ENCODE measurements at places on chromosomes 13 and 19.

- DNase-seq: peak; percentile 18
Measured at GRCh38 chr19:13962699-13963602, 10.6 kb downstream of the DCAF15 start.

DNA sequence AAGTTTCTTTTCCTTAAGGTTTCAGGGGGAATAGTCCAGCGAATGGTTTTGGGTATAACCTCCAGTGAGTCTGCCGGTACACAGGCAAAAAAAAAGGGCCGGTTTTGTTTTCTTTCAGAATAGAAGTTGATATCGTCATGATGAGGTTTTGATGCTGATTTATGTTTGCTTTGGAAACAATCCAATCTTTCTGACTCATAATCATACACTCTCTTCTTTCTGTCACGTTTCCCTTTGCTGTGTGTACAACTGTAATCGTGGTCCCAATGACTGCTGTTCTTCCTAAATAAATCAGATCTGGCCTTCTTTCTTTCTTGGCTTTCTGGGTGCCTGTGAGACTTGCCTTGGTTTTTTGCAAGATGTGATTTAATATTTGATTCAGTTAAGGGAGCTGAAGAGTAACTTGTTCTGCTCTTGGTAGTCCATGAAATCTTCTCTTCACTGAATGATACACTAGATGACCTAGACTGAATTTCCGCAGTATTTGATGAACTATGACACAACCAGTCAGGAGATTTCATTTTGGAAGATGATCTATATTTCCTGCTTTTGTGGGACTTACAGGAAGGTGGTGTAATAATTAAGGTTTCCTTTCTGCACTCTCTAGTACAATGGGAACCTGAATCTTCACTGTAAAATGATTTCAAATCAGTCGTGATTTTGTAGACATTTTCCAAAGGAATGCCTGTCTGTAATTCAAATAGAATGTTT lies 34.9 kb upstream of the METTL21C start:
- DNase-seq: no peak

DNA sequence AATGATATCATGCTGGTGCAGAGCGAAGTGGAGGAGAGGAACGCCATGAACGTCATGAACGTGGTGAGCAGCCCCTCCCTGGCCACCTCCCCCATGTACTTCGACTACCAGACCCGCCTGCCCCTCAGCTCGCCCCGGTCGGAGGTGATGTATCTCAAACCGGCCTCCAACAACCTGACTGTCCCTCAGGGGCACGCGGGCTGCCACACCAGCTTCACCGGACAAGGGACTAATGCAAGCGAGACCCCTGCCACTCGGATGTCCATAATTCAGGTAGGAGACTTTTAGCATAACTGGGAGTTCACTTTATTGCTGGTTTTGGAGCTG lies 3.3 kb downstream of the PCDH17 start:
- no peak for DNase-seq

DNA sequence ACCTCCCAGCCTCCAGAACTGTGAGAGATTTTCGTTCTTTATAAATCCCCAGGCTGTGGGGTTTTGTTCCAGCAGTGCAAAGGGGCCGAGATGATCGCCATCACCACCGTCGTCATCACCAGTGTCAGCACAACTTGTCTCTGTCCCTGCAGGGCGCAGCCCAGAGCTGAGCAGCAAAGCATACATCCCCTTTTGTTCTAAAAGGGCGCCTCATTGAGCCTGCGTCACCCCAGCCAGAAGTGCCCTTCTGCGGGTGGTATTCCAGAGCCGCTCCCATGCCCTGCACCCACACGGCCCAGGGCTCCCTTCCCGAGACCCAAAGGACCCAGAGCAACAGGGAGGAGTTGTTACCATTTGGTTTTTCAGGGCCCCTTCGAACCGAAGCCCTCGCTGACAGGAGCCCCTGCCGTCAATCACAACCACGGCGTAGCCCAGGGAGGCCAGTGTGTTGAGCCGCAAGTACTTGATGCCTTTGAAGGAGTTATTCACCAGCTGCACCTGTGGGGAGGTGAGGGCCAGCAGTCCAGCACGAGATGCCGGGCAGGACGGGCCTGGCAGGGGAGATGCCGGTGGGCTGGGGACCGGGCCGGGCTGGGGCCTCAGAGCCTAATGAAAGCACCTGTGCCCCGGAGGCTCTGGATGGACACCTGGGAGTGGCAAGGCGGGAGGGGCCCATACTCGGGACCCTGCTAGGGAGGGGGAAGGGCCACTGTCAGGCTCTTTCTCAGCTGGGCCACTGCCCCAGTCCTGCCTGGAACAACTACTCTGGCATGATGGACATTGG lies 14.4 kb upstream of the MYDGF start:
- no peak for DNase-seq

DNA sequence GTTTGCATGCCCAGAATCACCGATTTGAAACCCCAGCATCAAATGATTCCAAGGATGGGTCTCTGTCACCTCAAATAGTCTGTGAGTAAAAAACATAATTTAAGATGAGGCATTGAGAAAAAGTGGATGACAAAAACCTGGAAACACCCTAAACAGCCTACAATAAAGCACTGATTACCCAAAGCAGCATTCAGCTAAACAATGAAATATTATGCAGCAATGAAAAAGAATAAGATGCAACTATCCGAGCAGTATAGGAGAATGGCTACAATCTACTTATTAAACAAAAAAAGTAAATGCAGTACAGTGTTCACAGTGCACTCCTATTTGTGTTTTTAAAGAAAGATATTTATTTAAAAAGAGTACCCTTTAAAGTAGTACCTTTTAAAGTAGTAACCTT lies 7.7 kb upstream of the RFX2 start:
- no peak for DNase-seq

DNA sequence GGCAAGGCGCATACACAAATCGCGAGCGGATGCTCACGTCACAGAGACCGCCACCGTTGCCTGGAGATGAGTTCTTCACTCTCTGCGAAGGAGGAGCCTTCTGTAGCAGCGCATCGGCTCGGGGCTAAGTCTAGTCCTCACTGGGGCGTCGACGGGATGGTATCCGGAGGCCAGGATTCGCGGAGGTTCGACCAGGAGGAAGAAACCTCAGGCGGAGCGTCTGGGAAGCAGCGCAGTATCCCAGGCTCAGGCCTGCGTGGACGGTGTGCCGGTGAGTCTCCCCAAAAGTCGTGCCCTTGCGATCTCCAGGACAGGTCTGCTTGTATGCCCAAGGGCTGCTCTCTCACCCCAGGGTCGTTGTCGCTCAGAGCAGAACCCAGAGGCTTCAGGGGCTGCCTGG lies 40.4 kb downstream of the ZNF146 start:
- no peak for DNase-seq

DNA sequence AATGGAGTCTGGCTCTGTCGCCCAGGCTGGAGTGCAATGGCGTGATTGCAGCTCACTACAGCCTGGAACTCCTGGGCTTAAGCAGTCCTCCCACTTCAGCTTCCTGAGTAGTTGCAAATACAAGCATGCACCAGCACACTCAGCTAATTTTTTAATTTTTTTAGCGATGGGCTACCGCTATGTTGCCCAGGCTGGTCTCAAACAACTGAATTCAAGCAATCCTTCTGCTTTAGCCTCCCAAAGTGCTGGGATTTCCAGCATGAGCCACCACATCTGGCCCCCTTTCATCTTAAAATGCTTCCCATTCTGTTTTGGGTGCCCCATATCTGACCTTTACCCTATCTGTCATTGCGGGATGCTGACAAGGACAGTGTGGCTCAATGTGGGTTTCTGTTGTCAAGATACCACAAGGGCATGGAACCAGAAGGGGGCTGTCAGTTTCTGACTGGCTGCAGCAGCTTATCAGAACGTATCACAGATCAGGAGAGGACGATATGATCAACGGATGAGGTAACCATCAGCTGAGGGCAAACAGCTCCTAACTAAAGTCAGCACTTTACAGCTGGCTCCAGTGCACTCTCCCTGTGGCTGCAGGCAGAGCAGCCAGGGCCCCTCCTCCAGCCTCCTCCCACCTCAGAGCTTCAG lies 32.4 kb downstream of the GPR42 start:
- no peak for DNase-seq

DNA sequence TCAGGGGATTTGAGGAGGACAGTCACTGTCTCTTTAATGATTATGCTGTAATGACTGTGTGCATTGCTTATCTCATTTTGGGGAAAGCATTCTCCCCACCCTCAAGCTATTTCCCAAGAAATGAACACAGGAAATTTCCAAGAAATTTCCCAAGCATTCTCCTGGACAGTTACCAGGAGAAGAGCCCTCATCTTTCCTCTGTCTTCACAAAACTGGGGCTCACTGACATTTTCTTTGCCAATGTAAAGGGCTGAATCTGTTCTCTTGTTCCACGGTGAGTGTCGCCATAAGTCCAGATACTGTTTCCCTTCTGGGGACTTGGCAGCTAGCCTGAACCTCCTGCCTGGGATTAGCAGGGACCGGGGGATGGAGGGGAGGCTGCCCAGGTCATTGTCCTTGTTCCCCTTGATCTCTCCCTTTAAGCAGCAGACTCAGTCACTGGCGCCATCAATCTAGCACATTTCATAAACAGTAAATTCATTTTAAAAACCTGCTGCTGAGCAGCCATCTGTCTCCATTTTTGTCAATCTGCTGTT lies 172.8 kb downstream of the DNAJC15 start:
- no peak for DNase-seq

- no peak for DNase-seq
Measured at GRCh38 chr19:49801401-49801888, 11.6 kb downstream of the FUZ start.

GRCh38 chr19:29940971-29941585 lies 961 bp upstream of the URI1 start:
- no peak for DNase-seq

DNA sequence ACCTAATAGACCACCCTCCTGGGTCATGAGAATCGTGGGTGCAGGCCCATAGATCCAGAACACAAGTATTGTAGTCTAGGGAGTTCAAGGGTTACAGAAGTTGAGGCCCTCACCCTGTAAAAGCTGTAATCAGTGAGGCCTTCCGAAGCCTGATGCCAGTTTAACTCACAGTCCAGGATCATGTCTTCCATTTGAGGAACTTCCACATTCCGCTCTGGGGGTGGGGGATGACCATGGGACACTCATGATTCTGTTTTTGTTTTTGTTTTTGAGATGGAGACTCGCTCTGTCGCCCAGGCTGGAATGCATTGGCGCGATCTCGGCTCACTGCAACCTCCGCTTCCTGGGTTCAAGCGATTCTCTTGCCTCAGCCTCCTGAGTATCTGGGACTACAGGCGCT lies 1.7 kb upstream of the RASIP1 start:
- no peak for DNase-seq

DNA sequence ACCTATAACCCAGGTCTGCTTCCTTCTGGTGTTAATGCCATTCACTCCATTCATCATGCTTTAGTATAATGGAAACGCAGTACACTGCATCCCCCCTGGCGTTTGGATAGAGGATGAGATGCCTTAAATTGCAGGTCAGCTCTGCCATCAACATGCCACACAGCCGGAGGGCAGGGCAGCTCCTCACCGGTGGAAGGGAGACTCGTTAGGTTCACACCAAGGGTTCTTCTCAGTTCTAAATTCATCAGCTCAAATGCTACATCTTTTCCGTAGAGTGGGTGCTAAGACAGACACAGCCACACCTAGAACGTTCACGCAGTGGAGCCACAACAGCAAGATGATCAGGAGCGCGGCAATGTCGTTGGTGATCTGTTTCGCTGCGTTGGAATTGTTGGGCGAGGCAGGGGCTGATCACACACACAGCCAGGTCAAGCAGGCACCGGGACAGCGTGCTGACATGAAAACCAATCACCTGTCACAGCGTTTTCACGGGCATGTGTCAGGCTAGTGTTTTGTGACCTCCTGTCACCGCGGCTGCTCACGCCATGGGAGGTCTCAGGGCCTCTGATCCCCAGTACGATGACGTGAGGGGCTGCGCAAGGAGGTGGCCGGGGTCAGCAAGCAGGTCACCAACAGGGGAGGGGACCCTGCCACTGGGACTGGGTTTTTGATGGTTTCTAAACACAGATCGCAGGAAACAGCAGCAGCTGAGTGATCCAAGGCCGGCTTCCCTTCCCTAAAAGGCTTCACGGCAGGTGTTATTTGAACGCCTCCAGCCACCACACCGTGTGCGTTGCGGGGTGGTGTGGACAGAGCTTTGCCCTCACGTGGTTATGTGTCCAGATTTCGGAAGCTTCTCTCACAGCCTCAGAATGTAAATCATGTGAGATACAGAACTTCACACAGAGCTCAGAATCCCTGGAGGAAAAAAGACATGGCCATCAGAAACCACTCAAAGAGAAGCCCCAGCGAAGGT lies 94.3 kb upstream of the IRS2 start:
- DNase-seq: no peak

- DNase-seq: no peak
Measured at GRCh38 chr13:98308086-98308911, 131.2 kb upstream of the RNF113B start.

- no peak for DNase-seq
Measured at GRCh38 chr13:40155201-40155600, 499.7 kb downstream of the COG6 start.

DNA sequence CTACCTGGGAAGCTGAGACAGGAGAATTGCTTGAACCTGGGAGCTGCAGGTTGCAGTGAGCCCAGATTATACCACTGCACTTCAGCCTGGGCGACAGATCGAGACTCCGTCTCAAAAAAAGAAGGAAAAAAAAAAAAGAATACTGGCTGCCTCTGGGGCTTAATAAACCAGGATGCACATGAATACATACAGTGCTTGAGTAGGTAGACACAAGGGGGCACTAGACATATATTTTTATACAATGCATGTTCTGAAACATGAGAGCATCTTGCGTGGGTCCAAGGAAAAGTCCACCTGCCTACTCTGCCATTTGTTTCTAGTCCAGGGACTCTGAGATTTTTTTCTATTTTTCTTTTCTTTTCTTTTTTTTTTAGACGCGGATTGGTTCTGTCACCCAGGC lies 31.2 kb downstream of the KEAP1 start:
- DNase-seq: no peak

GRCh38 chr19:30317403-30317802 lies 54.8 kb upstream of the ZNF536 start:
- no peak for DNase-seq

GRCh38 chr19:19627621-19628500 lies at the start of gene LPAR2:
LPAR2 (minus strand) TSS chr19:19628220; CDS start chr19:19627275, 945 bp downstream.
- peak; percentile 60 for DNase-seq

DNA sequence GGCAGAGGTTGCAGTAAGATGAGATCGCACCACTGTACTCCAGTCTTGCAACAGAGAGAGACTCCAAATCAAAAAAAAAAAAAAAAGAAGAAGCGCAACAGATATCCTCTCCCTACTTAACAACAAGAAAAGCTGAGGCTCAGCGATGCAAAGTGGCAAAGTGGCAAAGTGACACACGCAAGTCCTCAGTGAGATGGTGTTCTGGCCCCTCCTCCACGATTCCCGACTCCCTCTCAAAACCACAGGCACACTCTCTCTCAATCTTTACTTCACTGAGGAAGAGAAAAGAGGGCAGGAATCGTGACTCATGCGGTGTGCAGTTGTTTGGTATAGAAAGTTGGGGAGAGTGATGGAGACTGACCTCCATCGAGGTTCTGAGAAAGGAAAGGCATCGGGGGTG lies 12.6 kb downstream of the FFAR2 start:
- no peak for DNase-seq

DNA sequence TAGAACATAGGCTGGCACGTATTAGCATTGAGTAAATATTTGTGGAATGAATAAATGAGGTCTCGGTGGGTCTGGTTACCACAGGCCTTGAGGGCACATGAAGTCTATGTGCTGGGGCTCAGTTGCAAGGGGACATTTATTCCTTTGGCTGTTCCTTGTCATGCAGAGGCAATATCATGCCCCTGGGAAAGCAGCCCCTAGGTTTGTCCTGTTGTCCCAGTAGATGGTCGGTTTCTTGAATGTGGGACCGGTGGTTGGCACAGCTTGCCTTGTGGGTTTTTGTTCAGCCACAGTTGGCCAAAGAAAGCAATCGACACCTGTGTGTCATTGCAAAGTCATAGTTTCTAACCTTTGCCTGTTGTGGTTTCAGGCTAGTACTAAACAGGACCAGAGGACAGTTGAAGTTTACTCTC lies 24.7 kb upstream of the GPR183 start:
- DNase-seq: no peak

GRCh38 chr13:27619728-27620376 lies 477 bp downstream of the LNX2 start:
- DNase-seq: peak; percentile 22
